ENCODE measurements at places on chromosomes 13 and 19. TPM values are rescaled to one million over a fixed set of nuclear protein-coding genes. Genes with fewer than 3 reads are reported as not detected.

Gene PSG3
- total RNA-seq = not detected

Gene PSG1
- not detected for total RNA-seq

Gene GNG7
- total RNA-seq = 12.3 TPM

Gene ZNF578
- total RNA-seq = 16.5 TPM

Gene ERVK3-1
- 37.8 TPM for total RNA-seq

Gene PDE4C
- total RNA-seq = 3.8 TPM
